ENCODE measurements at places on chromosomes 13 and 19.
A peak's percentile ranks its signal among the peaks of the same experiment; 100 is the strongest.

DNA sequence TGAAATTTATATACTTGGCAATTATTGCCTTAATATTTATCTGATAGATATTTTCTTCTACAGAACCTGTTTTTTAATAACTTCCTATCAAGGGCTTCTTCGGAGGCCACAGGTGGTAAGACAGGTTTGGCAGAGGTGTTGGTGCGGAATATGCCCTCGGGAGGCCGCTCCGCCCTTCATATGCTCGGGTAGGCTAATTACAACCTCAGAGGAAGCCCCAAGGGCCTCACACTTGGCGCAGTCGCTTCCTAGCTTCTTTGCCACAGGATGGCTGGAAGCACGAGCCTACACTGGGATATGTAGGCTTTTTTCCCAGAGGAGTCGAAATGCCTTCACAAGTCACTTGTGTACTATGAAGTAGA lies 68.8 kb downstream of the LMO7 start:
- DNase-seq = no peak

DNA sequence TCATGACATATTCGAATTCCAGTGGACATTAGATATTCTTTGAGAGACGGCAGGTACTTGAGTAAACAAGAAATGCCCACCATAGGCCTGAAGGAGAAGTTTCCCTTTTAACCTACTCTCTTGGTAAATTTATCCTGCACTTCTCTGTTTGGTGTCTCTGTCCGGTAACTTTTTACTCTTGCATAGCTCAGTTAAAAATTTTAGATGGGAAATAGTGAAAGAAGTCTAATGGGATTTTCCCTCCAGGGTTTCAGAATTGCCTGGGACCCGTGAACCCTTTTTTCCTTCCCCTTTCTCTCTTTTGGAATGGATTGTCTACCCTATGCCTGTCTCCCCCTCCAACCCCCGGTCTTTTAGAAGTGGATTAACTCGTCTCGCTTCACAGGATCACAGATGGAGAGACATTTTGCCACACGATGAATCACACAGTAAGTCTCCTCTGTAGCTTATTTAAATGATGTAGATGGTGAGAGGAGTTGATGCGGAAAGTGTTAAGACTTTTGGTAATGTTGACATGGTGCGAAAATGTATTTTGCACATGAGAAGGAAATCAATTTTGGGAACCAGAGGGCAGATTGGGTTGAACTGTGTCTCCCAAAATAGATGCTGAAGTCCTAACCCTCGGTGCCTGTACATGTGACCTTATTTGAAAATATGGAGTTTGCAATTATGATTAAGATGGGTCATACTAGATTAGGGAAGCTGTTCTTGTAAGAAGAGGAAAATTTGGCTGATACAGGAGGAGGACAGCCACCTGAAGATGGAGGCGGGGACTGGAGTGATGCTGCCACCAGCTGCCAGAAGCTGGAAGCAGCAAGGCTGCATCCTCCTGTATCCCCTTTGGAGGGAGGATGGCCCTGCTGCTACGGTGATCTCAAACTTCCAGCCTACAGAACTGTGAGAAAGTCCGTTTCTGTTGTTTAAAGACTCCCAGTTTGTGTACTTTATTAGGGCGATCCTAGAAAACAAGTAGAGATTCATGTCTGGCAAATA lies 711 bp upstream of the MIPEP start:
- peak; percentile 38 for DNase-seq

GRCh38 chr13:112768795-112769481 lies 79.1 kb downstream of the ATP11A start:
- no peak for DNase-seq

GRCh38 chr19:38893341-38893771 lies 6.1 kb downstream of the SIRT2 start:
- DNase-seq = no peak

DNA sequence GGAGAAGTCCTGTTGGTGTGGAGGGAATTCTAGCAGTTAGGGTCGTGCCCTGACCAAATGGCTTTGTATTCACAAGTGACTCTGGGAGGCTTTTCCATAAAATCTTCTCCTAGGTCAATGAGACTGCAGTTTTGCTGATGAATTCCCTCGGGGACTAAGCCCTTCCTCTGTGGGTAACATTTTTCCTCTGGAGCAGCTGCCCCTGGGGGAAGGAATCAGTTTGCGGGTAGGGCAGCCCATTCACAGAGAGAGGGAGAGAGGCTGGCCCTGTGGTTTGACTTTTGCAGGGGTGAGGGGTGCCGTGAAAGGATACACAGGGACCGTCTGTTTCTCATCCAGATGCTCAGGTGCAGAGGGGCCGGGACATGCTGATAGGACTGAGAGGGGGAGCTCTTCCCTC lies 67.3 kb downstream of the ERICH6B start:
- DNase-seq = peak; percentile 4

DNA sequence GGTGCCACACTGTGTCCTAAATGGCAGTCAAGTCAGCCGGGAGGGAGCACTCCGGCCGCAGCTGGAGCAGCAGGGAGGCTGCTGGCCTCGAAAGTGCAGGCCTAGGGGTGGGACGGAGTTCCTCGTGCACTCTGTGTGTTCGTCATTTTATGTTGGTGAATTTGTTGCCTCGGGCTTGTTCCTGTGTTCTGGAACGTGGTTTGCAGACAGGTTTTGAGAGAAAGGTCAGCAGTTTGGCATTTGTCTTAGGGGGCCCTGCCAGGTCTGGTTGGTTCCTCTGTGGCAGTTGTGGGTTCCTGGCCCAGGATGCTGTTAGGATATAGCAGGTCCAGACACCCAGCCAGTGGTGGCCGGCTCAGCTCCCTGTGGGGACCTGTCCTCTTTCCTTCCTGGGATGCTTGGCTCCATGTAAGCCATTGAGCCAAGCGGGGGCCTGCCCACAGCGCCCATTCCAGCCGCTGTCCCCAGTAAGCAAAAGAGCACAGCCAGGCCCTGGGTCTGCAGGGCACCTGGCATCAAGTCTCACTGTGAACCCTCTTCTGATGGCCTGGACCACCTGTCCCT lies 30.0 kb downstream of the MPHOSPH8 start:
- DNase-seq = no peak

GRCh38 chr19:2358548-2359173 lies 1.4 kb upstream of the TMPRSS9 start:
- no peak for DNase-seq

GRCh38 chr13:106133025-106133424 lies 402.4 kb downstream of the EFNB2 start:
- DNase-seq = peak; percentile 93

- peak; percentile 89 for DNase-seq
These were observed 25.6 kb upstream of the CXCL17 start for GRCh38 chr19:42468273-42468796.

DNA sequence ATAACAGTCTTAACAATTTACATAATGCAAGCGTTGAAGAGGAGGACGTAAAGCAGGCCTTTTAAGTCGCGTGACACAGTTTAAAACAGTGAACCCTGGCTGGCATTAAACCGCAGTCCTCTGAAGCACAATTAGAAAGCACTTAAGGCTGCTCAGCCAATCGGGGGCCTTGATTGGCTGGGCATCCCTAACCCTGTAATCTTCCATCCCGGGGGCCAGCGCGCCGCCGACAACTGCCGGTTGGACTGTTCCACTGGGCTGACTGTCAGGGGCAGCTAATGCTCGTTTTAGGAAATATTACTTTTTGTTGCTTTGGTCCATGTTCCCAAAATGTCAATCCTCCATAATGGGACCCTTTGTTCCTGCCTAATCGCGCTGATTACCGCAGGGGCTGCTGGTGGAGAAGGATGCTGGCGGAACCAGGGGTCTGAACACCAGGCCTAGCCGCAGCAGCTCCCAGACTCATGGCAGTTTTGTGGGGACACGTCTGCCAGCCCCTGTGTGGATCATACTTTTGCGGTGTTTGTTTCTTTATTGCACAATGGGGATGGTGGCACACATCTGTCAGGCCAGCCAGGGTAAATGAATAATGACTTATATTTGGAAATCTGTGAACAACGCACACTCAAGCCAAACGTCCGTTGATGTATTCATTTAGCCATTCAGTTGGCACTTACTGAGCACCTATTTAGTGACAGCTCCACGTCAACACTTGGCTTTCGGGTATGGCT lies 127.1 kb upstream of the SPACA7 start:
- DNase-seq = no peak

DNA sequence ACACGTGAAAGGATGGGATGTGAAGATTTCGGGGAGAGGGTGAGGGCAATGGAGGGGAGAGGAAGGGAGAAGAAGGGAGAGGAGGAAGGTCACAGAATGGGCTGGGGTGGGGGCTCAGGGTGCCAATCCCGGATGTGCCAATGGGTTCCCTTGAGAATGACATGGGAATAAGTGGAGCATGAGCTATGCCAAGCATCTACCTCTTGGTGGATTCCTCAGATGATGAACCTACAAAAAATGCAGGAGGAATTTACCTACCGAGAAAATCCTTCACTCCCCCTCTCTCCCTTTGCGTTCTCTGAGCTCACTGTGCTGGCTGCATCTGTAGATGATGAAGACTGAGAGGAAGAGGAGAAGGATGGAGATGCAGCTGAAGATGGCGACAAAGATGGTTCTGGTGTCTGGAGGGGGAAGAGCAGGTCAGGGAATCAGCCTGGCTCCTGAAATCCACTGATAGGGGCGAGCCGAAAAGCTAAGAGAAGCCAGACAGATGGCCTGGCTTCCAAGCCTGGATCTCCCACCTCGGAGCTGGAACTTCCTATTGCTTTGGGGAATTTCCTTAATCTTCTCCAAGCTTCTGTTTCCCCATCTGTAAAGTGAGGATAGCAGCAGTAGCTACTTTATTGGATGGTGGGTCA lies 21.6 kb downstream of the VSTM1 start:
- DNase-seq = no peak

DNA sequence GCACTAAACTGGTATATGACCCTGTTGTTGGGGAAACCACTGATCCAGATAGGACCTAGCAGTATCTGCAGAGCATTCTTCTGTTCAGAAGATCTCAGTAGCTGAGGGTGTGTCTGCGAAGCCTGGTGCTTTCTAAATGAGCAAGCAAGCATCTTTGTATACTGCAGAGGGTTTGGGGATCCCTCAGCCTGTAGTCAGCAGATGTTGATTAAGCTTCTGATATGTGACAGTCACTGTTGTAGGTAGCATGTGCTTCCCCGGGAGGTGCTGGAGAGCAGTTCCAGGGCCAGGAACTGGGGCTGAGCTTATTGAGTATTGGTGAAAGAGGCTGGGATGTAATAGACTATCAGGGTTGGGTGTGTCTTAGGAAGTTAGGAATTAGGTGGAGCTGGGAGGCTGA lies 1.5 kb downstream of the SCAF1 start:
- no peak for DNase-seq

GRCh38 chr19:33194532-33194885 lies 379 bp downstream of the LRP3 start:
- DNase-seq = peak; percentile 22

- DNase-seq = peak; percentile 89
These were observed 82.3 kb upstream of the C1QTNF9B start for GRCh38 chr13:23979361-23980159.
